ENCODE measurements at places on chromosomes 4 and X. TPM values are rescaled to one million over a fixed set of nuclear protein-coding genes. Genes with fewer than 3 reads are reported as not detected.
A peak's percentile ranks its signal among the peaks of the same experiment; 100 is the strongest.

GUCY1A1 gene
- total RNA-seq = 0.54 TPM

IGSF1 gene
- total RNA-seq = not detected

TBC1D8B gene
- total RNA-seq = 10.4 TPM

CCKAR gene
- not detected for total RNA-seq

NPY5R gene
- total RNA-seq = not detected

F8 gene
- 1.1 TPM for total RNA-seq

NR3C2 gene
- 1.9 TPM for total RNA-seq

F8A1 gene
- 1.1 TPM for total RNA-seq

TKTL1 gene
- not detected for total RNA-seq

HSD17B13 gene
- under 0.01 TPM for total RNA-seq

CXorf49 gene
- not detected for total RNA-seq

AREG gene
- 0.18 TPM for total RNA-seq

ATP1B4 gene
- total RNA-seq = not detected

NAP1L2 gene
- total RNA-seq = not detected

SLC38A5 gene
- 12.2 TPM for total RNA-seq

NXT2 gene
- total RNA-seq = 11.7 TPM

- H3K27me3 ChIP-seq = no peaks in the 10 kb centered on the region
- no peak overlapping the region for H3K4me3 ChIP-seq
- DNase-seq = no peak
- no peak overlapping the region for H3K27ac ChIP-seq
- no peaks in the 10 kb centered on the region for H3K4me1 ChIP-seq
These were observed 69.8 kb downstream of the ARHGEF38 start for GRCh38 chr4:105622269-105622668.

- no peak for DNase-seq
- no peak overlapping the region for H3K4me3 ChIP-seq
- H3K27ac ChIP-seq = no peak overlapping the region
- H3K36me3 ChIP-seq = no peaks in the 10 kb centered on the region
These were observed 78.2 kb downstream of the SLC2A9 start for GRCh38 chr4:9942921-9943600.

DNA sequence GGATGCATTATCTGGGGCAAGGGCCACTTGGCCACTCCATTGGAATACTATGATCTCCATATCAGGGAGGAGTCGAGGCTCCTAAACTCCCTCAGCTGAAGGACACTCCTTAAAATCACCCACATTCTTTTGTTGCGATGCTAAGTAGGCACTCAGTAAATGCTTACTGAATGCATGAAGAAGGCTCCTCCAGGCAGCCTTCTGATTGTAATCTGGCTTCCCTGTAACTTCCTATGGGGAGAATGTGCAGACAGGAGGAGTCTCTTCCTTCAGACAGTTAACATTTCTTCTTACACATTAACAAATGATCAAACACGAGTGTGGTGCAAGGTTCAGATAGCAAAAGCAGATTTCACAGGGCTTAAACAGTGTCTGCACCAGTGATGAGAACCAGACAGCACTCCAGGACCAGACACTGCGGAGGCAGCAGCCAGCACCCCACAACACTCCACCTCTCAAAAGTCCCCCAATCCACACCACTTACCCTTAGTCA, 21.4 kb upstream of the USO1 start:
- H3K4me3 ChIP-seq = no peak overlapping the region
- no peak for DNase-seq
- no peaks in the 10 kb centered on the region for H3K36me3 ChIP-seq

GRCh38 chr4:185357733-185358440, 37.8 kb downstream of the LRP2BP start:
- H3K27ac ChIP-seq = no peak overlapping the region
- DNase-seq = no peak
- H3K4me1 ChIP-seq = peaks cover 5% of the 10 kb centered on the region
- peaks cover 10% of the 10 kb centered on the region for H3K36me3 ChIP-seq
- no peaks in the 10 kb centered on the region for H3K27me3 ChIP-seq
- no peak overlapping the region for H3K4me3 ChIP-seq

- H3K27ac ChIP-seq = no peak overlapping the region
- H3K4me1 ChIP-seq = peaks cover 7% of the 10 kb centered on the region
- H3K4me3 ChIP-seq = no peak overlapping the region
These were observed 55.7 kb upstream of the SHISA3 start for GRCh38 chr4:42341518-42342026.

DNA sequence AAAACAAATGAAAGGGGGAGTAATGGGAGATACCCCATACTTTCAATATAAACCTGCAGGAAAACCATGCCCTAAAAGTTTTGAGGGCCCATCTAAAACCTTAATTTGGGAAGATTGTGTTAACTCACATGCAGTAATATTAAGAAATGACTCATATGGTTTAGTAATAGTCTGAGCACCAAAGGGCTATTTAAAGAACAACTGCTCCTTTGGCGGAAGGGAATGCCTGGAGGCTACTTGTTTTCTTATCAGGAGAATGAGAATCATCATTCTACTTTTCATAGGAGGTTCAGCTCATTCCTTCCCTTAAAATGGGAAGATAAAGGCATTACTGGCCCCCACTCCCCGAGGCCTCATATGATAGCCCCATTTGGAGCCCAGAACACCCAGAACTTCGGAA, 47.6 kb downstream of the SPIN3 start:
- DNase-seq = peak; percentile 20
- H3K4me3 ChIP-seq = no peak overlapping the region
- H3K27ac ChIP-seq = no peak overlapping the region
- H3K27me3 ChIP-seq = no peaks in the 10 kb centered on the region
- no peaks in the 10 kb centered on the region for H3K4me1 ChIP-seq

GRCh38 chr4:37437163-37437562, 192.6 kb downstream of the NWD2 start:
- DNase-seq = no peak
- no peaks in the 10 kb centered on the region for H3K27me3 ChIP-seq

DNA sequence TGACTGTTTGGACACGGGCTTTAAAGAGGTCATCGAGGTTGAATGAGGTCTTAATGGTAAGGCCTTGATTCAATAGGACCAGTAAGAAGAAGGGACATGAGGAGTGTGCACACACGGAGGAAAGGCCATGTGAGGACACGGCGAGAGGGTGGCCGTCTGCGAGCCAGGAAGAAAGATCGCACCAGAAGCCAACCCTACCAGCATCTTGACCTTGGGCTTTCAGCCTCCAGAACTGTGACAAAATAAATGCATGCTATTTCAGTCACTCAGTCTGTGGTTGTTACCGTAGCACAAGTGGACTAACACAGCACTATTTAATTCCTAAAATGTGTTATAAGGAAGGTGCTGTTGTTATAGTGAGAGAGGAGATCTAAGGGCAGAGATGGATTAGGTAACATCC, 468.6 kb upstream of the FAT1 start:
- H3K27ac ChIP-seq = no peak overlapping the region
- H3K27me3 ChIP-seq = no peaks in the 10 kb centered on the region
- H3K36me3 ChIP-seq = no peaks in the 10 kb centered on the region
- H3K4me1 ChIP-seq = no peaks in the 10 kb centered on the region
- DNase-seq = no peak

DNA sequence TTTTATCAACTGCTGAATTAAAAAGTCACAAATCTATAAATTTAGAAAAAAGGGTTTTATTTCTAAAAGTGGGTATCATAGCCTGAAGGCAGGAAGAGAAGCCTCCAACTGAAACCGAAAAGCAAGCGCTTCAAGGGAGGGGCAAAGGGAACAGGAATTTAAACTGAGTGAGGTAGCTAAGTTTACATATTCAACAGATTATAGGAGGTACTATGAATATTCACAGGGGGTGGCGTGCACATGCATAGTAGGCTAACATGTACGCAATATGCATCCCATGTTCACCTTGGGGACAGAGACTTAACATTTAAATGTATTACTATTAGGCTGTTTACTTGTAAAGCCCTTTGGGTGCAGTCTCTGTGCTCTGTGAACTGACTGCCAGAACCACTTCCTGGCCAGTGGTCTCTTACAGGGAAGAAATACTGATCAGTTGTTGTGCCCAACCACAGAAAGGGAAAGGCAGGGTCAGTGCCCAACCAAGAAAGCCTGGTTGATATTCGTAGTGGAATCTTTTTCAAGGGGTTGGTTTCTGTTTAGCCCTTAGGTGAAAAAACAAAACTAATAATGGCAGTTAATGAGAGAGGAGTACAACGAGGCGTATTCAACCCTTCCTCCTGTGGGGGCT, 168.7 kb upstream of the GALNTL6 start:
- H3K4me3 ChIP-seq = no peak overlapping the region
- H3K36me3 ChIP-seq = no peaks in the 10 kb centered on the region
- no peak overlapping the region for H3K27ac ChIP-seq

DNA sequence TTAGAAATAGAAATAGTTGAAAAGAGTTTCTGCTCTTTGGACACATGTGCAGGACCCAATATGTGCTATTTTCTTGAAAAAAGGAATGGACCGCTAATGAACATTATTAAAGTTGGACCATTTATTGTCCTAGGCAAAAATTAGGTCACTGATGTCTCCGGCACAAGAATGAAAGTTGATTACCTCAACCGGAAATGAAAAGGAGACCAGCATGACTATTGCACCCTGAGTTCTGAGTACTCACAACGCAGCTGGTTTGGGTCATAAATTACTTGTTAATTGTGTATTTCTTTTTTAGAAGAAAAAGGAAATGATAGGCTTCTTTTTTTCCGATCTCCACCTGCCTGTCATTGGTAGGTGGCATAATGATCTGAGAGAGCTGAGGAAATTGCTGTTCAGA, 232.7 kb downstream of the ARHGAP24 start:
- H3K4me1 ChIP-seq = no peaks in the 10 kb centered on the region
- no peak for DNase-seq
- no peaks in the 10 kb centered on the region for H3K27me3 ChIP-seq
- H3K27ac ChIP-seq = no peak overlapping the region
- no peak overlapping the region for H3K4me3 ChIP-seq

DNA sequence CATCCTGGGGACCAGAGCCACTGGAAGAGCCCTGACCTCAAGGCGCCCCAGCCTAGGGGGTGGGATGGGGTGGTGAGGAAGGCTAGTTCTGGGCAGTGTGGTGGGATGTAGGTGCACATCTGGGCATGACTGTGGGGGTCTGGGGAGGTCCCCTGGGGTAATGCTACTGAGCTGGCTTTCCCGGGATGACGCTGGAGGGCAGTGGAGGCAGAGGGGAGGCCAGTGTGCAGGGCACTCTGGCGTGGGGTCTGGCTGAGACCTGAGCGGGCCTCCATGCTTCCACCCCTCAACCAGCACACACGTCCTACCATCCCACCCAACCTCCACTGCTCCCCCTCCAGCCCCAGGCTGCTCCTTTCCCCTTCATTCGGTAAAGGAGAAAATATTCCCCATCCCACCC, 4.8 kb upstream of the SH3BP2 start:
- H3K36me3 ChIP-seq = no peaks in the 10 kb centered on the region
- no peak overlapping the region for H3K27ac ChIP-seq
- H3K4me3 ChIP-seq = no peak overlapping the region
- H3K4me1 ChIP-seq = peaks cover 2% of the 10 kb centered on the region

DNA sequence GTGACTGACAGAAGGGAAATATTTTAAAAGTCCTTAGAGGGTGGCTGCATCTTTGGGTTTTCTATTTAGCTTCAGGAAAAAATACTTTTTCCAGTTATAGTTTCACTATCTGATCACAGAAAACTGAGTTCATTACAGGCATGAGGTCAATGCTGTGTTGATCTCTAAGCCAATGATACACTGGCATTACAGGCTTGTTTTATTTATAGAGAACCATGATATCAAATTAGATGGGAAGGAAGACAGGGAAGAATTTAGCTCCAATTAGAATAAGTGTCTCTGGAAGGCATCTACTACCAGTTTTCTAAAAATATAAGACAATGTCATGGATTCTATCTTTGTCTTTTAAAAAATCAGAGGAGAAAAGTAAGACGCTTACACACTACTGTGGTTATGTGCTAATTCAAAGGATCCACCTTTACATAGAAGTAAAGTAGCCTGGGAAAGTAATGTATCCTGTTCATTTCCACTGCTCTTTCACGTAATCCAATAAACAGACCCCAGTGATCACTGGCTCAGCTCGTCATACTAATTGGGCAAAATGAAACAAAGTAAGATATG, 344.5 kb upstream of the PPARGC1A start:
- H3K36me3 ChIP-seq = no peaks in the 10 kb centered on the region
- no peak for DNase-seq
- H3K27me3 ChIP-seq = no peaks in the 10 kb centered on the region
- H3K4me1 ChIP-seq = peaks cover 5% of the 10 kb centered on the region

- H3K36me3 ChIP-seq = no peaks in the 10 kb centered on the region
- no peaks in the 10 kb centered on the region for H3K4me1 ChIP-seq
- peak within 1 kb of the TSS; percentile 30 for H3K4me3 ChIP-seq
- no peak within 1 kb of the TSS for H3K27ac ChIP-seq
- DNase-seq = no peak
These were observed at the start of gene NSUN7 for GRCh38 chr4:40749717-40750460. Gene NSUN7 (plus strand): TSS chr4:40749955. CDS start chr4:40750694, 739 bp downstream.

- peaks cover 1% of the 10 kb centered on the region for H3K4me1 ChIP-seq
- H3K36me3 ChIP-seq = no peaks in the 10 kb centered on the region
- H3K4me3 ChIP-seq = no peak overlapping the region
- DNase-seq = peak; percentile 12
- H3K27ac ChIP-seq = no peak overlapping the region
- H3K27me3 ChIP-seq = 0 out of 2 replicates have a peak, but pooled peaks cover 1% of the 10 kb centered on the region
These were observed 1.7 kb downstream of the PLAC8 start for GRCh38 chr4:83112678-83113428.

- no peak overlapping the region for H3K4me3 ChIP-seq
- H3K27me3 ChIP-seq = no peaks in the 10 kb centered on the region
- peak overlapping the region; percentile 51 for H3K27ac ChIP-seq
- H3K36me3 ChIP-seq = peaks cover 19% of the 10 kb centered on the region
- H3K4me1 ChIP-seq = peaks cover 17% of the 10 kb centered on the region
These were observed 17.4 kb downstream of the KLF3 start for GRCh38 chr4:38681281-38681991.

- no peaks in the 10 kb centered on the region for H3K27me3 ChIP-seq
- no peak for DNase-seq
- no peak overlapping the region for H3K4me3 ChIP-seq
- H3K36me3 ChIP-seq = no peaks in the 10 kb centered on the region
- H3K4me1 ChIP-seq = no peaks in the 10 kb centered on the region
These were observed 896.5 kb downstream of the PDHA2 start for GRCh38 chr4:96736352-96736889.

- H3K27ac ChIP-seq = no peak overlapping the region
- no peak overlapping the region for H3K4me3 ChIP-seq
- no peak for DNase-seq
- H3K27me3 ChIP-seq = peaks cover 25% of the 10 kb centered on the region
- no peaks in the 10 kb centered on the region for H3K36me3 ChIP-seq
These were observed 24.7 kb downstream of the NAT8L start for GRCh38 chr4:2083826-2084160.

- peaks cover 2% of the 10 kb centered on the region for H3K4me1 ChIP-seq
- no peaks in the 10 kb centered on the region for H3K36me3 ChIP-seq
- no peak overlapping the region for H3K4me3 ChIP-seq
- DNase-seq = peak; percentile 64
These were observed 202.5 kb upstream of the MAB21L2 start for GRCh38 chr4:150379454-150379853.

GRCh38 chr4:107213410-107213809, 177.3 kb upstream of the DKK2 start:
- no peaks in the 10 kb centered on the region for H3K36me3 ChIP-seq
- DNase-seq = no peak
- H3K27me3 ChIP-seq = no peaks in the 10 kb centered on the region
- H3K4me3 ChIP-seq = no peak overlapping the region
- no peaks in the 10 kb centered on the region for H3K4me1 ChIP-seq

All from IMR-90 (cell line).